ENCODE measurements at places on chromosomes 4 and X. TPM values are rescaled to one million over a fixed set of nuclear protein-coding genes. Genes with fewer than 3 reads are reported as not detected.

GRCh38 chr4:5371415-5372190 lies 320.3 kb downstream of the STK32B start:
- peaks cover 7% of the 10 kb centered on the region for H3K4me1 ChIP-seq
- H3K27me3 ChIP-seq: no peaks in the 10 kb centered on the region
- H3K27ac ChIP-seq: no peak overlapping the region

GRCh38 chr4:82775243-82775642 lies 23.4 kb downstream of the SCD5 start:
- no peaks in the 10 kb centered on the region for H3K27me3 ChIP-seq
- no peaks in the 10 kb centered on the region for H3K4me1 ChIP-seq
- H3K4me3 ChIP-seq: no peak overlapping the region
- no peak for DNase-seq

DNA sequence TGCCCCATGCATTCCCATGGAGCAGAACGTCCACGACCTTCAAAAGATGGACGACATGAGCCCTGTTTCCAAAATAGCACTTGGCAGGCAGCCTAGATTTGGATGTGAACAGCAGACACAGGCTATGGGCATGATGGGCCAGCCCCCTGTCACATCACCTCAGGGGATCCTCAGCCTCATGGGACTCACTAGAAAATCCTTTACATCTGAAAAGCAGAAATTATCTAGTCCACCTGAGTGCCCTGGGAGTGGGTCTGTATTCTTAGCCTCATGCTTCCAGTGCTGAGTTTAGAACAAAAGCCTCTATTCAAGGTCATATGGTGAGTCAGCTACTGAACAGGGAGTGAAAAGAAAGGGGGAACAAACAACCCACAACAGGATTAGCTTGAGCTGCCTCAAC lies 35.8 kb downstream of the GRIA3 start:
- no peak overlapping the region for H3K27ac ChIP-seq
- no peaks in the 10 kb centered on the region for H3K36me3 ChIP-seq
- no peaks in the 10 kb centered on the region for H3K4me1 ChIP-seq
- H3K27me3 ChIP-seq: no peaks in the 10 kb centered on the region
- no peak overlapping the region for H3K4me3 ChIP-seq

MAMLD1 gene
- polyA plus RNA-seq: 1.2 TPM
